ENCODE measurements at places on chromosomes 12 and 14.

DNA sequence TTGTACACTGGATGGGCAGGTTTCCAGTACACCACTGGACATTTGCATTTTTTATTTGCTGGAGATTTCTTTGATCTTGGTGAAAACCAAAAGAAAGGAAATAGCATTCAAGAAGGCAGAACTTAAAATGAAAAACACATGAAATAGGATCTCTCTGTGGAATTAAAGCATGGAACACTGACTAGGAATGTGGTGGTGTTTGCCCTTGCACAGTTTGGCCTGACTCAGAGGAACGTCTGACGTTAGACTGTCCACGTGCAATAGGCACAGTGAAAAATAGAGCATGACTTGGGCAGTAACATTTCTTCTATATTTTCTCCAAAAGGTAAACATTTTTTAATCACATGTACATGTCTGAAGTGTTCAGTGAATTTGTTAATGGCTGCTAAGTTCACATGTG, 474.1 kb upstream of the PRICKLE1 start:
- DNase-seq, result no peak

DNA sequence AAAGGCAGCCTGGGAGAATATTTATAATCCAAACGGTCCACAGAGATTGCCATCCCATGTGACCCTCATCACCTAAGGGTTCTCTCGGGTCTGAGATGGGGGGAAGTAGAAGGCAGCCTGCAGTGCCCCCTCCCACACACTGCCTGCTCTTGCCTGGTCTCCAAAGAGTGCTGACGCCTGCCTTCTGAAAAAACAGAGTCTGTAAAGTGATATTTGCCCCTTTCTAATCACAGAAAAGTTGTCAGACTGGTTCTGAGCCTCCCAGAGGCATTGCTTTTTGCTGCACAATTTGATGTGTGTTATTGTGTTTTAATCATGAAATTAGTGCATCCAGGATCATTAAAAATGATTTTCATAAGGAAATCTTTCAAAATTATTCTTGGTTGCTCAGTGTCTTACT, 59.2 kb downstream of the TMEM30B start:
- DNase-seq, result no peak

- no peak for DNase-seq
These were observed 60.2 kb downstream of the MDM2 start for GRCh38 chr12:68868043-68868790.

GRCh38 chr12:83190631-83191390, 504.1 kb downstream of the TMTC2 start:
- no peak for DNase-seq

GRCh38 chr12:53963434-53964314, 9.0 kb downstream of the HOXC12 start:
- no peak for DNase-seq

GRCh38 chr14:68942296-68943035, 36.6 kb downstream of the ACTN1 start:
- DNase-seq, result no peak

- DNase-seq, result peak; percentile 67
These were observed 702 bp downstream of the FAM222A start for GRCh38 chr12:109714141-109714912.

DNA sequence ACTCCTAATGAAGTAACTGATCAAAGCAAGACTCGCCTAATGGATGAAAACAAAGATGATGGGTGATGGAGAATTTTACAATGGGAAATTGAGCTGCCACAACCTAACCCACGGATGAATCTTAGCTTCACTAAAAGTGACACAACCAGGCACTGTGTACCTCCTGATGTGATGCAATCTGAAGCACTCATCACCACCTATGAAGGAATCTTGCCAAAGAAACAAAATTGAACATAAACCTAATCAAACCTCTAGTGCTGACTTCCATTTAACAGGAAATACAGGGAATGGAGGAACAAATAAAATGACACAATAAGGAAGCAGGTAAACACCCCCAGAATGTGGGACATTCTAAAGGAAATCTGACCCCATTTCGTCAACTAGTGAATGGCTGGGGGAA, 13.3 kb upstream of the RARG start:
- DNase-seq, result no peak

GRCh38 chr14:72830356-72830755, 63.5 kb downstream of the DPF3 start:
- no peak for DNase-seq

- no peak for DNase-seq
These were observed 245.4 kb downstream of the DIO2 start for GRCh38 chr14:79965896-79966295.

DNA sequence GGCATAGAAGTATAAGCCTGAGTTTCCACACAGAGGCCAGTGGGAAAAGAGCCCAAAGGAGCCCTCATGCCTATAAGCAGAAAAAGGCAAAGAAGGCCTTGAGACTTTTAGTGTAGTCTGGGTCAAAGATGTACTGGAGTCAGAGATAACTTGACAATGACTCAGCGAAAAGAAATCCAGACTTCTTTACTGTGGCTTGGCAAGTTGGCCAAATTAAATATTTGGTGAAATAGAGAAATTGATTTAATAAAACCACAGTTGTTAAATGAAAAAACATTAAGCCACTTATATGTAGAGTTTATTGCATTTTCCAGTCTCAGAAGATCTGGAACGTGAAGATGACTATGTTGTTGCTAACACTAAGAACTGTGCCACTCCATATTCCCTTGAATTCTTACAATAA, 105.1 kb downstream of the TMTC3 start:
- peak; percentile 24 for DNase-seq

DNA sequence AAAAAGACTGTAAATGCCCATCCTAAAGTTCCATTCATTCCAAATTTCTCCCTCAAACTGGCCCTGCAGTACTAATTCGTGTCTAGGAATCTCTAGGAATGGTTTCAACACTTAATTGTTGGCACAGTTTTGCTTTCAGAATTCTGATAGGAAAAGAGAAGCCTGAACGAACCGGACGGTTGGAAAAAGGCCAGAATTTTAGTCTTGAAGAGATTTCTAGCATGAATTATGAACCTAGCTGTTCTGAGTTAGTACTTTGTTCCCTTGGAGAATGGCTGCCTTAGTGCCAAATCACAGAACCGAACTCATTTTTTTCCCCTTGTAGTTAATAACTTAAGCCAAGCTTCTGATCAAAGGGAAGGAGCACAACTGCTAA, 262.6 kb downstream of the ADAMTS20 start:
- DNase-seq, result no peak

- DNase-seq, result no peak
These were observed 53.0 kb downstream of the PAPLN start for GRCh38 chr14:73290279-73290678.

DNA sequence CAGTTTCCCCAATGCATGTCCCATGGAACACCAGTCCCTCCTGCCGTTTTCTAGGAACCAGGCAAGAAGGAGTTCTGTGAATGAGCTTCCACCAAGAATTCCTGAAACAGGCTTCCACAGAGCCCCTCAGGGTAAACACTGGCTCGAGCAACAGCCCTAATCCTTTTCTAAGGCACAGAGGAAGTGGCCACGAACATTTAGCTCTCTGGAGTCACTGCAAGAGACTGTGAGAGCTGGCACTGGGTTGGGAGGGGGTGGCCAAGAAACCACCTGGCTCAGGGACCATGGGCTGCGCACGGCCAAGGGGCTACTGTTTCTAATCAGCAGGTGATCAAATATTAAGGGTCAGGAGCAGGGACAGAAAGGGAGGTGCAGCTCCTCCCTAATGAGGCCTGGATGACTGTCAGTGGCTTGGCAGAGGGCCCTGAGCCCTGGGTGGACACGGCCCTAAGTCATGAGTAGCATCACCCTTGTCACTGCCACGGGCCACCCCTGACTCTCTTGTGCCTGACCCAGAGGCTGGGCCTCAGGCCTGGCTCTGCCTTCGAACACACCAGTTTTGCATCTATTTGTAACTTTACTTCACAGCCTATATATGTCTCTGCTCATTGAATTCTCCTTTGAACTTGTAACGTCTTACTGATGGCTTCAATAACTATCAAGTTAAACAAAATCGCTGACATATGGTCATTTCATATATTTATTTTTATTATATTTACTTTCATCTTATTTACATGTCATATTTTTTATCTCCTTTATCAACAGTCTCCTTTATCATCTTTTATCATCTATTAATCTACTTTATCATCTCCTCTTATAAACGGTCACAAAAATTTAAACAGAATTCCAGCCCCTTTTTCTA, 154.0 kb downstream of the DICER1 start:
- DNase-seq, result no peak

DNA sequence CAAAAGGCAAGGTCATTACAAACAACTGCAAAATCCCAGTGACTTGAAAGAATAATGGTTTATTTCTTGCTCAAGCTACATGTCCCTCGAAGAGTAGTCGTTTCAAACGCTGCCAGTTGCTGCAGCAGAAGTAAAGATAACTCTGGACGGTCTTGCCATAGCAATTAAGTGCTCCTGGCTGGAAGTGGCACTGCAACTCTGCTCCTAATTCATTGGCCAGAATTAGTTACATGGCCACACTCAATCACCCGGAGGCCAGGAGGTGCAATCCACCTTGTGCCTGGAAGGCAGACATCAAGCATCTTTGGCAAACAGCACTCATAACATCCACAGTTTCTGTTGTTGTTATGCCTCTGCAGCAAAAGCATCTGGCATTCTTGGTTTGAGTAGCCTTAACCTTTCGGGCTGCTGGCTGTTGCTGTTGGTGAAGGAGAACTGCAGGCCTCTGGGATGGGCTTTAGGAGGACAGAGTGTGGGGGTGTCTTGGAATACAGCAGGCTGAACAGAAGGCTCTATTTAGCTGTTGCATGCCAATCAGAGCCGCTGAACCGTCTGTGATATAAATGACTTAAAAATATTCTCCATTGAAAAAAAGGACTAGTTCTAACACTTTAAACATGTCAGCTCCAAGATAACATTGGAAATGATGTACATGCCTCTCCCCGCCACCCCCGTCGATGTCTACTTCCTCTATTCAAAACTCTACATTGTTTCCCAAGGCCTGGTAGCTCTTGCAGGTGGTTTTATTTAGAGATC, 123.5 kb upstream of the DYRK2 start:
- peak; percentile 37 for DNase-seq

DNA sequence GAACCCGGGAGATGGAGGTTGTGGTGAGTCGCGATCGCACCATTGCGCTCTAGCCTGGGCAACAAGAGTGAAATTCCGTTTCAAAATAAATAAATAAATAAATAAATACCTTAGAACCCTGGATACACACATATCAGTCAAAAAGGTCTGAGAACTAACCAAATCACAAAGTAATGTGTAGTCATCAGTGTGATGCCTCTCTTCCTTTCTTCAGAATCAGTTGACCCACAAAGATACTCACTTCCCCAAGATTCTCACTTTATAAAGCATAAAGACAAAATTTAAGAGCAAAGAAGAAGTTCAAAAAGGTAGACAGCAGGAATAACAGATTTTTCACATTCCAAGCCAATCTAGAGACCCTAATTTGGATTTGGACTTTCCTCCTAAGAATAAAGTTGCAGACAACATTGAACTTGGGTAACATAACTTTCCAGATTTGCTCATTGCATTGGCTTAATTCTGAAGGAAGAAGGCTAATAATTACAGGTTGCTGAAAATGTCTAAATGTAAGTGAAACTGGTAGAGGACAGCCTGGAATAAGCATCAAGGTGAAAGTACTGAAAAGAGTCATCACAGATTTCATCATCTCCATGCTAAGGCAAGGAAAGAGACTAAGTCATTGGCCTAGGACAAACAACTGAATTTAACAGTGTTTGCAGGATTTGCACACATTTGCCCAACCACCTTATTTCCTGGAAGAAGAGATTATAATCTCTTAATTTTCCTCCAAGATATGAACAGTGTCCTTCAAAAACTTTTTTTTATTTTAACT, 17.4 kb downstream of the TMED10 start:
- no peak for DNase-seq

- DNase-seq, result no peak
These were observed 9.0 kb downstream of the DAZAP2 start for GRCh38 chr12:51247523-51248206.

DNA sequence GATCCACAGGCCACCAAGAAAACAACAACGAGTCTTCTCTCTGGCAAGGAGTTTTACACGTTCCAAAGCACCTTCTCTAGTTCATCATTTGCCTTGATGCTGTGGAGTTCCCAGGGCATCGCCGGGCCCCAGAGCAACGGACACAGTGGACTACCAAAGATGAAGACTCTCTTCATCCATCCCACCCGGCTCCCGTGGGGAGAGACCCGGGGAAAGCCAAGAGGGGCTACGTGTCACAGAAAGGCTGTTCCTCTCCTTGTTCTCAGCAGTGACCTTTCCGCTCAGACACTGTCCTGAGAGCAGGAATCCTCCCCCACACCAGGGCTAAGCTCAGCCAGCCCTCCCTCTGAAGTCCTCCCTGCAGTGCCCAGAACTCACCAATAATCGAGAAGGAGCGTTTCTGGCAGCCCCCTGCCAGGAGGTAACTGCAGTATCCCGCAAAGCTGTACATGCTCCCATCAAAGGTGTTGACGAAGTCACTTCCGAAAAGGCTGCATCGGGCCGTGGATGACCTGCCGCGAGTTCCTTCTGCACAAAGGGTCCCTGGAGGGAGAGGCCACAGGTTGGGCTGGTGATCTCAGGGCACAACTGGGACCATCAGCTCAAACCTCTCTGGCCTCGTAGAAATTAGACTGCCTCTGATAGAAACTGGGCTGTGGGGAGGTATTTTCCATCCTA, 3.5 kb downstream of the VWF start:
- DNase-seq, result no peak

DNA sequence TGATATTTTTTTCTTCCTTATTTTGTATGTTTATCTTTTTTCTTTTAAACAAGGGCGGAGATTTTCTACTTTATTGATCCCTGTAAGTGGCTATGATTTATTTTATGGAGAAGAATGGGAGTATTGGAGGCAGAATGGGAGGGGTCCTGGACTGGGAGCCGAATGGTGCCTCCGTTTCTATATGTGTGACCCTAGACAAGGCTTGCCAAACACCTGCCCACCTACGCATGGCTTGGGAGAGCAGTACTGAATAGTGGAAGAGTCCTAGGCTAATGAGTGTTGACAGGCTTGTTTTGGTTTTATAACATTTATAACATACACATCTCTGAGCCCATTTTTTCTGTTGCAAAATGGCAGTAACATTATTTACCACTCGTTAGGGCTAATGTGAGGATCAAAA, 29.0 kb downstream of the STK38L start:
- DNase-seq, result no peak
